ENCODE measurements at places on chromosomes 3 and 15. TPM values are rescaled to one million over a fixed set of nuclear protein-coding genes. Genes with fewer than 3 reads are reported as not detected.

DNA sequence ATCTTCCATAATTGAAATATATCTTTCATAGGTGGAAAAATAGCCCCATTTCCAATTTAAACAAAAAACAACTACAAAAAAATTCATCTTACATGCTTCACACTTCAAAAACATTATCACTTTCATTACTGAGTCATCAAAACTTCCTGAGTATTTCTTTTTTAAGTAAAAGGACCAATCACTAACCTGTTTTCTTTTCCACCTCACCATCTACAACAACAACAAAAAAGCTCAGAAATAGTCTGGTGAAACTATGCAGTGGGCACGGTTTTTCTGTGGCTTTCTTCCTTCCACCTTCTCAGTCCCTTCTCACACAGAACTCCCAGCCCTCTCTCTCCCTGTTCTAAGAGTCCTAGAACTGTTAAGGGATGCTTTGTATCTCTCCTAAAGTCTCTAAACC lies 20.3 kb upstream of the TNIK start:
- no peak for DNase-seq

- no peak for DNase-seq
Measured at GRCh38 chr3:180420804-180421203, 181.2 kb upstream of the TTC14 start.

DNA sequence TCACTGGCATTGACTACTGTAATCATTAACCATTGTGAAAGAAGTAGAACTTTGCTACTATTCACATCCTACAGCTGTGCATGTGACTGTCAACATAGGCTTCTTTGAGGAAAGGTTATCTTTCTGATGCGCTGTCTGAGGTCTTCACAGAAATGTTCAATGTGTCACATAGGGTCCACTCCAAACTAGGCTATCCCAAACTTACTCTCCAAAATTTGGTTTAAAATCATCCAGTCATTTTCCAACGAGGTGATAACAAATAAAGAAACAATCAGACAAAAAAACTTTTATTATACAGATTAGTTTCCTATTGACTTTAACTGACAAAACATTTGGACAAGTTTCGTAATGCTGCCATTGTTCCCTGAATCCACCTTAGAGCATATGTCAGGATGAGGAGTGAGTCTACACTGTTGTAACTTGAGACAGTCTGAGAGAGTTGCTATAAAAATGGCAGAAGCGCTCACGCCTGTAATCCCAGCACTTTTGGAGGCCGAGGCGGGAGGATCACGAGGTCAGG lies 511.6 kb downstream of the PLOD2 start:
- DNase-seq: no peak

- DNase-seq: no peak
Measured at GRCh38 chr3:66586853-66587252, 86.0 kb upstream of the LRIG1 start.

GRCh38 chr3:38129058-38129457 lies 7.9 kb downstream of the ACAA1 start:
- DNase-seq: no peak

- DNase-seq: no peak
Measured at GRCh38 chr3:132561003-132561402, 36.1 kb upstream of the ACKR4 start.

- DNase-seq: peak; percentile 70
Measured at GRCh38 chr15:85639752-85640381, 154.9 kb downstream of the KLHL25 start.

DNA sequence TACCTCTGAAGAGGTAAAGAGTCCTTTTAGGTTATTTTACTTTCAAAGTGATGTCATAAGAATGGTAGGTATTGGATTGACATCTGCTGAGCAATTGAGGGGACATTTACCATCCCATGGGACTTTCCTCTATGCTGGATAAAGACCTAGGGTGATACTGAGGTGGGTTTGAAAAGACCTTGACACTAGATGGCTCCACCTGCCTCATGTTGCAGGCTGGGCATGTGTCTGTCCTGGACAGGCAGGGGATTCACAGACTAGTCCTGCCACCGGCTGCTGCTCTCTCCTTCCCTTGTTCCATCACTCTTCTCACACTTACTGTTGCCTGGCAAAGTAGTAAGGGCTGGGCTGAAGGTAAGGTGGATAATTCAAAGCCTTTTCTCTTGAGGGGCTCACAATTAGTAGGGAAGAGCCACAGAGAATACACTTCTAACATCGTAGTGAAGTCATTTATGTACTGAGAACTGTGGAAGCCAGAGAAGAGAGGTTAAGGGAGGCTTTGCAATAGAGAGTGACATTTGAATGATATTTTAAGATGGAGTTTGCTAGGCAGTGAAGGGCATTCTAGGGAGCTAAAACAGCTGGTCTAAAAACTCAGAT lies 27.7 kb downstream of the TRAK1 start:
- peak; percentile 78 for DNase-seq

DNA sequence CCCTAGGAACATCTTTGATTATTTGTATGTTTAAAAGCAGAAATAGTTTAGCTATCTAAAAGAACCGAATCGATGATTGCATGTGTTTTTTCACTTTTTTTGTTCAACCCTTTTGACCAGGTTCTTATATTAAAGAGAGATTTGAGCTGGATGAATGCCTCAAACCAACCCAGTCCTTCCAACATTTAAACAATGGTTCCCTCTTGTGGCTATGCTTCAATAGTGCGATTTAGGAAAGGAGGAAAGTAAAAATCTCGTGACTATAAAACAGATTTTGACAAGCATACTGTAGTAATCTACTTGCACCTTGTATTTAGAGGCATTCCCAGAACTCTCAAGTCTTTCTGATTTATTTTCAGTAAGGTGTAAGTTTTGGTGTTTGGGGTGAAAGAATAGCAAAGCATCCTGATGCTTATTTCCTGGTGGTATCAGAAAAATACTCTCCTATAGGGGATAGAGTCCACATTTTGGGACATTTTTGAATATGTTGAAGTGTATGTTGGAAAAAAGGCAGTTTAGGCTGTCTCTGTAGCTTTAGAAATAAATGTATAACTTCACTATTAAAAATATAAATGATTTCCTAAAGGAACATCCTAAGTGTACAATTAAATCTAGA lies 159.6 kb upstream of the KCNH8 start:
- no peak for DNase-seq

- DNase-seq: no peak
Measured at GRCh38 chr3:169591159-169591951, 72.2 kb downstream of the MECOM start.

GRCh38 chr3:44074181-44074580 lies 167.5 kb upstream of the TOPAZ1 start:
- DNase-seq: peak; percentile 71

DNA sequence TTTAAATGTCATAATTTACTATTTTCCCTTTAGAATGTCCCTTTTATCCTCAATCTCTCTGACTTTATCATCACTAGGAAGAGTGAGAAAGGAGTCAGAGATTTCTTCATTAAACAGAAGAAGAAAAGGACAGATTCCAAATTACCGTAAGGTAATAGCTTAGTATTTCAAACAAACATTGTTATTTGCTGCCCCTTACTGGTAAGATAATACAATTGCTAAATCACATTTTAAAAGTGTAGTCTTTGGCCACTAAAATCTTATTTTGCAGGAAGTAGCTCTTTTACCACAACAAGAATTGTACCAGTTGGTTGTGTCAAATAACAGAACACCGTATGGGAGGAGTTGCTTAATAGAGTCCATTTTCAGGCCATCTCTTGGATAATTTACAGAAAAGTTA lies 53.7 kb downstream of the CGGBP1 start:
- peak; percentile 32 for DNase-seq

DNA sequence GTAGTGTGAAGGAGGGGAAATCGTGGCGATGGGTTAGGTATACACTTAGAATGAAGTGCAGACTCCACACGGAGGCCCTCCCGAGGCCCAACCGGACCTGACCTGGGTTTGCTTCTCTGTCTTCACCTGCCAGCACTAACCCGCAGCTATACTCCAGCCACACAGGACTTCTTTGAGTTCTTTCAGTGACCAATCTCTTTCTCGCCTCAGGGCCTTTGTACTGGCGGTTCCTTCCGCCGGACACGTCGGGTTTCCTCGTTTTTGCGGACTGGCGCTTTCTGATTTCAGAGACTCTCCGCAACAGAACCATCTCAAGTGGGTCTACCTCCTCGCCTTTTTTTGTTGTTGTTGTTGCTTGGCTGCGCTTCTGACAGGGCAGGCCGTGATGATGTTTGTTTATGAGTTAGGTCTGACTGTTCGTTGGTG lies at the start of gene NEIL1:
TSS of gene NEIL1 (plus strand) at position 244 of the 426 bp plus-strand sequence. CDS start 1,867 bp downstream, outside the sequence.
- DNase-seq: peak; percentile 58

GRCh38 chr3:33194303-33194702 lies 24.3 kb downstream of the SUSD5 start:
- DNase-seq: no peak

DNA sequence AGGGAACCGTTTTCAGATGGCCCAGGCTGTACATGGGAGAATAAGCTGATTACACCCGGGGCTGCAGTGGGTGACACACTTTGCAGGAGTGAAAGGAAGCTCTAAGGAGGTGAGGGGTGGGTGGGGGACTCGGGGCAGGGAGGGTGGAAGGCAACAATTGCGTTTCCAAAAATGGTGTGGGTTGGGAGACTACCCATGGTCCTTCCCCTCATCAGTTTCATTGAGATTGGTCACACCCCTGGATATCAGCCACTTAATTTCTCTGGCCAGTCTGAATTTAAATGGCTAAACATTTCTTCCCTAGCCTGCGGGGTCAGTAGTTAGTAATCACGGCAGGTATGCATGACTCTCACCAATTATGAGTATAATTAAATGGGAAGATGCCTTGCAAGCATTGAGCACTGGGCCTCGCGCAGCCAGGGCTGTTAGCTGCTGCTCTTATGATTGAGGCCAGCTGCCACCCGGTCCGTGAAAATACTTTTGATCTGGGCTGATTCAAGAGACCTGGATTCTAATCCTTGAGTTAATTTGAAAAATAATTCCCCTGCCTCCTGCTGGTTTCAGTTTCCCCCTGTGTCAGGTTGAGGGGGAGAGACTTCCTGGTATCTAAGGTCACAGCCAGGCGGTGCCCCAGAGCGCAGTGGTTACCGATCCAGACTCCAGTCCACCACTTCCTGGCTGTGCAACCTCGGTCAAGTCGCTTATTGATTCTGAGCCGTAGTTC lies 23.3 kb downstream of the SLC6A6 start:
- DNase-seq: peak; percentile 61

DNA sequence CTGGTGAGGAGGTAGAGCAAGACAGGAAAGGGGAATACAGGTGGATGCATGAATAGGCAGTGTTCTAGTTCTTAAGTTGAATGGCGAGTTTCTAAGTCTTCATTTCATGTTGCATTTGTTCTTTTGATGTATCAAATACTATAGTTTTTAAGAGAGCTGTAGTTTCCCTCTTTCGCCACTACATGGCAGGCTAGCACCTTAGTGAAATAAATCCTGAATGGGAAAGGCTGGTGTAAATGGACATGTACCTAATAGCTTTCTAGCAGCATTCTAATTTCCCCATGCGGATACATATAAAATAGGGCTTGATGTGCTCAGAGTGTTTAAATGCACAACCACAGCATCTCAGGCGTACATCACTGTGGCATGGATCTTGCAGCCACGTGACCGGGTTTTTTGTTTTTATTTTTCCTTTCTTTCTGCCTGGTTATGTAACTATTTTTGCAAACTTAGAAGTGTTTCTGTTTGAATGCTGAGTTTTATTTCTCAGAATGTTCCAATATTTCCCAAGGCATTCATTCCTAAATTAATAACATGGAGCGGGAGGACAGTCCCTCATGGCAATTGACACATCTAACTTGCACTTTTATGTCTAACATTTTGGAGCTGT lies 23.5 kb upstream of the CLN6 start:
- DNase-seq: peak; percentile 92

- DNase-seq: peak; percentile 83
Measured at GRCh38 chr3:37243820-37244748, 69.7 kb upstream of the LRRFIP2 start.

DNA sequence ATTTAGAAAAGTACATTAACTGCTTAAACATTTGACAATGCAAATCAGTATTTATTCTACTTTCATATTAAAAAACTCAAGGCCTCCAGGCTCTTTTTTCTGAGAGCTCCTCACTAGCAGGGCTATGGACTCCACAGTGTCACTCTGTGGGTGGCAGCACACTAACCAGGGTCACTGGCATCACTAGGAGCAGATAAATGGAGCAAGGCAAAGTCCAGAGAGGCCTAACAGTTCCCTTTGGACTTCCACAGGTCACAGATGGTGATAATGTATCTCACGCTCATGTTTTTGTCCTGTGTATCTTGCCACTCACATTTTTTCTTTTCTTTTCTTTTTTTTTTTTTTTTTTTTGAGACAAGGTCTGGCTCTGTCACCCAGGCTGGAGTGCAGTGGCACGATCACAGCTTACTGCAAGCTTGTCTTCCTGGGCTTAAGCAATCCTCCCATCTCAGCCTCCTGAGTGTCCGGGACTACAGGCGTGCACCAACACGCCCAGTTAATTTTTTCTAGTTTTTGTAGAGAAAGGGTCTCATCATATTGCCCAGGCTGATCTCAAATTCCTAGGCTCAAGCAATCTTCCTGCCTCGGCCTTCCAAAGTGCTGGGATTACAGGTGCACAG lies 7.8 kb downstream of the SPG21 start:
- no peak for DNase-seq

DNA sequence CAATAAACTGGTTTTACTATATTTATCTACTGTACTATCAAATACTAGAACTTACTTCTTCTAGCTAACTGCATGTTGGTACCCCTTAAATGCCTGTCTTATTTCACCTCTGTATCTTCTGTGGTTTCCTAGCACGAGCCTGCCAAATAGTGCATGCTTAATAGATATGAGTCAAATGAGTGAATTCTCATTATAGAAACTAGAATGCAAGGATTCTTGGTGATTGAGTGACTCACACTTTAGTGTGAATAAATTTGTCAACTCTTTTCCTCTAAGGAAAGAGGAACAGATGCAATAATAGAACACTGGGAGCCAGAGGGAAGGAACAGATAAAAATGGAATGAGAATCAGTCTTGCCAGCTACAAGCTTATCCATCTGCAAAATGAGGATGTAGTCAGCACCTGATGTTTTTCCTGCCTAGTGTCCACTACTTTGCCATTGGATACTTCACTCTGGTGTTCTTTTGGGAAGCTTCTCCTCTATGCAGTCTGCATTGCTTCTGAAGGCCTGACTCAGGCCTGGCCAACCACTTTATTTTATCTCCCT lies 189.1 kb upstream of the CADPS start:
- no peak for DNase-seq

DNA sequence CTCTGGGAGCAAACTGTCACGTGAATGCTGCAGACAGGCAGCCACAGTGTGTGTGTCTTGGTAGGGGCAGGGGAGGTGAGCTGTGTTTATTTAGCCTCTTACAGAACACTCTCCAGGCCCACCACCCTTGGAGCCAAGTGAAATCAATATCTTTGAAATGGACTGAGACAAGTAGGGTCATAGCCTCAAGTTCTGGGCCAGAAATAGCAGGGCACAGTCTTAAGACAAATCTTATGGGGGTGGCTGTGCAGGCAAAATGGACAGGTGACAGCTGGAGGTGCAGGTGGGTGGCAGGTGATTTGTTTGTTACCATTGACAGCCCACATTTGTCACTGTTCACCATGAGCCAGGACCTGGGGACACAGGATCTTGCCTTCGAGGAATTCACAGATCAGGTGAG lies 93.6 kb upstream of the NMNAT3 start:
- no peak for DNase-seq

Gene ST8SIA2
- total RNA-seq: 0.29 TPM

Gene RCN2
- total RNA-seq: 54.8 TPM

Gene CORO2B
- total RNA-seq: 14.1 TPM

Gene GOLGA8G
- not detected for total RNA-seq

Gene DCLK3
- under 0.01 TPM for total RNA-seq

Gene TPRG1
- 6.5 TPM for total RNA-seq

Data from osteoblast (primary cell).